ENCODE measurements at places on chromosomes 7 and 10.

DNA sequence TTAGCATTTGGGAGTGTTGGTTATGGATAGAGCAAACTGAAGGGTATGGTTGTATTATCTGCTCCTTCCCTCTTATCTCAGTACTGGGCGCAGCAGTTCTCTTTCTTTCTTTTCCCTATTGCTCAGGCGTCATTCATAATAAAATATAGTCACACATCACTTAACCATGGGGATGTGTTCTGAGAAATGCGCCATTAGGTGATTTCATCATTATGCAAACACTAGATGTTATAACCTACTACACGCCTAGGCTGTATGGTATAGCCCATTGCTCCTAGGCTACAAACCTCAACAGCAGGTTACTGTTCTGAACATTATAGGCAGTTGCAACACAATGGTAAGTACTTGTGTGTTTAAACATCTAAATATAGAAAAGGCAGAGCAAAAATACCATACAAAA is 401.7 kb downstream of the EXOC4 start:
- DNase-seq: no peak

GRCh38 chr10:75456122-75456521 is 24.7 kb downstream of the LRMDA start:
- no peak for DNase-seq

DNA sequence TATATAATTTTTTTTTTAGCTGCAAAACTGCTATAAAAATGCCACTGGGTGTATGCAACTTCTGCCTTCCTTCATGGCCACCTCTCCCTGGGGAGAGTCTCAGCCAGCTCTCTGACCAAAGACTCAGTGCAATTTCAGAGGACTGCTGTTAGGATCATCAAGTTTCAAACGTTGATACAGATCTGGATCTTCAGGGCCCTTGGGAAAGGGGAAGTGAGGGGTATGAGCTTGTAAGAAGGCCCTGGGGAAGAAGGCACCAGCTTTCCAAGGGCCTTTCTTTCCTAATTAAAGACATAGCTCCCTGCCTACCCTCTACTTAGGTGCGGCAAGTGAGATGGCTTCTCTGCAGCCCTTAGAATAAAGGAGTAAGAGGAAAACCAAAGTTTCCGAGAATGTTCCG is 130.4 kb downstream of the CUL2 start:
- no peak for DNase-seq

- DNase-seq: no peak
Measured at GRCh38 chr7:47914717-47915615, 33.3 kb downstream of the PKD1L1 start.

DNA sequence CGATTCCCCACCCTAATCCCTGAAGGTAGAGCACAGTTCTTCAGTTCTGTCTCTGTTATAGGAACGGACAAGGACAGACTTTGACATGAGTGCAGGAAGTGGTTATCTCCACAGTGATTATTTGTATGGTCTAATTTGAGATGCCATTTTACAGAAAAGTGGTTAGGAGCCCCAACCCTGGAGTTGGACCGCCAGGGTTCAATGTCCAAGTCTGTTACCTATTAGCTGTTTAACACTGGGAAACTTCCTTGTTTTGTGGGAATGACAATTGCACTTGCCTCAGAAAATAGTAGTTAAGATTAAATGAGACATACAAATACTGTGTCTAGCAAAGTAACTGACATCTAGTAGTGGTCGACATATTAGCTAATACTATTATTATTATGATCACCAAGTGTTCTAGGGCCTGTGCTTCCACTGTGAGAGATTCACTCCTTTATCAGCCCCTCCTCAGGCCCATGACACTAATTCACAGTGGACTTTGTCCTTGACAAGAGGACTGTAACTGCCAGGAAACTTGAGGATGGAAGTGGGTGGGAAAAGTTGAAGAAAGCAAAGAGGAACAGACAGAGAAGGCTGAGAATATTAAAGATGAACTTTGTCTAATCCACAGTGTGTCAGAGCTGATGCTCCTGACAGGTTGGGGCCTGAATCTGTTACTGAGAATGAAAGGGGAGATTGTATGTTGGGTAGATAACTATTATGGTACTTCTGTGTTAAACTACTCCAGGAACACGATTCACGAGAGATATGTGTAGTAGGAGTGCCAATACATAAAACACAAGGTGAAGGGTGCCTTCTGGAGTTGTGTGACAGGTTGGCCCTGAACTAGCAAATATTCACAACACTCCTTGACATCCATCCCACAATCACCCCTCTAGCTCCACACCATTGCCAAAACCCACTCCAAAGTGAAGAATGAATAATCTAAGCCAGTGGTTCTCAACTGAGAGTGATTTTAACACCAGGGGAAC is 66.4 kb downstream of the TAC1 start:
- no peak for DNase-seq

DNA sequence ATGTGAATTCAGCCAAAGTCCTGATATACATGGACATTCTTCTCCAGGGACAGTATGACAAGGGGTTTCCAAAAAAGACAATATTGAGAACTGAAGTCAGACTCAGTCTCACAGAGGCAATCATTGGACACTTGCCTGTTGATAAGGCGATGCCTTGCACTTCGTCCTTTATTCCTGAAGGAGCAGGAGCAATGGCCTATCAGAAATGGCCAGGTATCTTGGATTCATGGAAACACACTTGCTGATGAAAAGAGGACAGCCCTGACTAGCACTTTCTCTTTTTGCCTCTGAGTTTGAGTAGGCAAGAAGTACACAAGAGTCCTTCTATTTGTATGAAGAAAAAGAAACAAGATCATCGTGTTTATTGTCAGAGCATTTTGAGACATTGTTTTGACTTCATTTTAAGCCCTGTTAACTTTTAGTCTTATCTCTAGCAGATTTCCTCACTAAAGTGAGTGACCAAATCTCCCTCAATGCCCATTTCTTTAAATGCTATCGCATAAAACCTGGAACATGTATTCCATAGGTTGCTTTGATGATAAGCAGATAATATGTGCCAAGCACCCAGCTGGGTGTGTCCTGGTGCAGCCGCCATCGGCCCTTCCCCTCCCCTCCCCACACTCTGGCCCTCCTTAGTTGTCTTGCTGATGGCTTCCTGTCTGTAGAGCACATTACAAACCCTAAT is 26.6 kb downstream of the ST8SIA6 start:
- DNase-seq: no peak

DNA sequence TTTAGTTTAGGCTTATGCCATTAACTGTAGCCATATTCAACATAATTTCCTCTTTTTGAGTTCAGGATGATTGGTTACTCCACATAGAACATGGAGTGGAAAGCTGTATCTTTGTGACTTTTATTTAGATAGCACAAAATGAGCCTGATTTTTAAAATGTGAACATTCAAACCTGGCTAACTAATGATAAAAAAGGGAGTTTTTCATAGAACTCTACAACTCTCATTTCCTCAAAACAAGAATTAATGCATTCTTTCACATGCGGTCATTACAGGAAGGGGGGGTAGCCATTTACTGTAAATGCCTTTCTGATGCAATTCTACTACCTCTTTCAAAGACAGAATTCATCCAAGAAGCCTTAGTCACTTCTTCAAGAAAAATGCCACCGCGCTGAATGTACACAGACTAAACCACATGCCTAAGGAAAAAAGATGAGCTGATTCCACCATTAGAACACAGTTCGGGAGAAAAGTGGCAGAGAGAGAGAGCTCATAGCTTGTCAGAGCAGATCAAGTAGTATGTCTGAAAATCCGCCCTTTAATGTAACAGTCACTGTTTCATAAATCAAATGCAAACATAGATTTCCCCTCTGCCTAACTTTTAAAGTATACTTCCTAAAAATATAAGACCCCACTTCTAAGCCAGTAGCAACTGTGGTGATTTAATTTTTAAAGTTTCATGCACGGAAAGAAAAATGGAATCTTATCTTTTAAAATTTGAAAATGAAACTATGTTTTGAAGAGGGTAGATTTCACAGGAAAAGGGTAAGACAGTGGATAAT is 226.4 kb upstream of the KLF14 start:
- no peak for DNase-seq

- no peak for DNase-seq
Measured at GRCh38 chr10:32266979-32267378, 80.0 kb downstream of the EPC1 start.

DNA sequence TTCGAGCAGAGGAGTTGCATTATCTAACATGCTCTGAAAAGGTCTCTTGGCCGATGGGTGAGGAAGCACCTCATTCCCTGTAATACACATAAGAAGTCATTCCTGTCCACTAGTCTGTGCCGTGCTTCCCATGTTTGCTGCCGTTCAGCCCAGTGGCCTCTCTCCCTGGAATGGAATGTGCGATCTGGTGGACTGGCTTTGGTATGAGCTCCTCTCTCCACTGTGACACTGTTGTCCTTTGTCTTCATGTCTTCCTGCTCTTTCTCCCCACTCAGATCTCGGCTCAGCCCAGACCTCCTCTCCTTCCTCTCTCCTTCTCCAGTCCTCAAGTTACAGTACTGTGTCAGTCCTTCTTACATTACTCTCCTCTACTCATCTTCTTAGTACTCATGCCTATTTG is 192.8 kb upstream of the KLF6 start:
- DNase-seq: no peak

Measured in SHP77 treated with DMSO at 0.1 percent for 48 hours (cell line).